ENCODE measurements at places on chromosomes 4 and X.

- DNase-seq: no peak
These were observed 237.2 kb downstream of the EVC2 start for GRCh38 chr4:5471206-5471605.

DNA sequence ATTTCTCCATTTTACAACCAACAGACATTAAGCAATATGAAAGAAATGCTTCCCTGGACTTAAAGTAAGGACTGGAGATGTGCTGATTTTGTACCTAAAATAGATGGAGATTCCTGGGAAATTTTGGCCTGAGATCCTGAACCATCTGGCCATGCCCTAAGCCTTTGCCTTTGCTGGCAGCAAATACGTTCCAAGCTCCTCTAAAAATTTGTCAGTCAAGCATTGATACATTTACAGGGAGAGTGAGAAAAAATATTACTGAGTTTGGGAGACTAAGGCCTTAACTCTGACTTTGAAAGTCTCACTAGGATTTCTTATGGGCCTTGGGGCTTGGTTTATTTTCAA lies 63.9 kb downstream of the FHDC1 start:
- DNase-seq: no peak

DNA sequence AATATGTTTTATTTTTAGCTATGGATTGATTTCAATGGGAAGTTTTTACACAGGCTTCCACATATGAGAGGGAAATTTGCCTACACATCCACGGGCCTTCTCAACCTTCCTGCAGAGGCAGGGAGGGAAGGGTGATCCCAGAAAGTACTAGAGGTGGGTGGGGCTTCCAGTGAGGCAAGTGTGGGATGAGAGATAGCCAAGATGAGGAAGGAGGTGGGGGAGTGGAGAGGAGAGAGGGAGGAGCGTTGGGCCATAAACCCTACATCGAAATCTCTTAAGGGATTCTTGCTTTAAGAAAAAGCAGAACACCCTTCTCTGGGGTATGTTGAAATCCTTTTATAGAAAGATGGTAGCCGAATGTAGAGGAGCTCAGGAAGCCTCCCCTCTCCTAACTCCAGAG lies 19.0 kb downstream of the NKX6-1 start:
- DNase-seq: no peak

DNA sequence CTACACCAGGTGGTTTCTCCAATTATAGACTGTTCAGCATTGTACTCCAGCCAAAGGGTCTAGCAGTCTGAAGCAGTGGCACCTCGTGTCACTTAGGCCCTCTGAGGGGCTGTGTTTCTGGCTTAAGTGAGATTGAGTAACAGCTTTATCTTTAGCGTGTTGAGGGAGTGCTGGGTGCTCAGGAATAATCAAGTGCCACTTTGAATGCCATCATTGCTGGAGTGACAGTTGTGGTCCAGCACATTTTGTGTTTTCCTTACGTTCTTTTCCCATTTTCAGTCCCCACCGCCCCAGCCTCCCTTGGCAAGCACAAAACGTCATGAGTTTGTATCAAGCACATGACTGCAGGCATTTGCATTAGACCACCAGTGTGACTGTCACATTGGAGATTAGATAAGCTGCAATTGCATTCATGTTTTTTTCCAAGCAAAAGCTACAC lies 58.7 kb downstream of the FNIP2 start:
- no peak for DNase-seq

DNA sequence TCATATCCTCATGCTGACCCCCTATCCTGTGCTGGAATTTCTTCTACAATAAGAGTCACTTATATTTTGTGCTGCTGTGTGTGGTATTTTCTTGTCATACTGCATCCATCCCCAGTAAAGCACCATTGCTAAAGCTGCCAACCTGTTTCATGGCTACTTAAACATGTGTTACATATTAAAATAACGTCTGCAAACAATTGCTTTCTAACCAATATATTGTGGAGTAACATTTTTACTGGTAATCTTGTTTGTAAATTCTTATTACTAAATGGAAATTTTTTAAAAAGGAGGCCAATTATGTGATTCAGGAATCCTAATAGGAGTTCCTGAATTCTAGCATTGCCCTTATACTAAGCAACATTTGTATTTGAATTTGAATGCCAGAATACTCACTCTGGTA lies 160.3 kb upstream of the VEGFC start:
- no peak for DNase-seq

DNA sequence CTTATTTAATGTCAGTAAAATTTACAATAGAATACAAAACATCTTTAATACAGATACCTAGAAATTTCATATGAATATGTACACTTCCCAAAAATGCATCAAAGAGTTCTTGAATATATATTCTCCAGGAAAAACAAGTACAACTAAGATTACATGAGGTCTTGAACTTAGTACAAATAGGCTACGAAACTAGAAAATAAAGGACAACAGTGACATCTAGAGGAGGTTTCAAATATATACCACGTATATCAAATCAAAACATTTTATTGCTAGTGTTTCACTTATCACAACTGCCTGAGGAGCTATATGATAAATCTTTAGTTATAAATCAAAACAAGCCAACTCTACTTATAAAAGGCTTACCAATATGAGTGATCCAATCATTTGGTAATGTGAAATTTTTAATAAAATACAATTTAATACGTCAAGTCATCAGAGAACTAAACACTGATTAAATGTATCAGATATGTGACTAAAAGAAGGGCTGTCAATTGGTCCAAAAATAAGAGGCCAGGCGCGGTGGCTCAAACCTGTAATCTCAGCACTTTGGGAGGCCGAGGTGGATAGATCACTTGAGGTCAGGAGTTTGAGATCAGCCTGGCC lies 36.6 kb downstream of the ANAPC10 start:
- DNase-seq: peak; percentile 16

- DNase-seq: no peak
These were observed 36.6 kb downstream of the WFS1 start for GRCh38 chr4:6306299-6306698.

DNA sequence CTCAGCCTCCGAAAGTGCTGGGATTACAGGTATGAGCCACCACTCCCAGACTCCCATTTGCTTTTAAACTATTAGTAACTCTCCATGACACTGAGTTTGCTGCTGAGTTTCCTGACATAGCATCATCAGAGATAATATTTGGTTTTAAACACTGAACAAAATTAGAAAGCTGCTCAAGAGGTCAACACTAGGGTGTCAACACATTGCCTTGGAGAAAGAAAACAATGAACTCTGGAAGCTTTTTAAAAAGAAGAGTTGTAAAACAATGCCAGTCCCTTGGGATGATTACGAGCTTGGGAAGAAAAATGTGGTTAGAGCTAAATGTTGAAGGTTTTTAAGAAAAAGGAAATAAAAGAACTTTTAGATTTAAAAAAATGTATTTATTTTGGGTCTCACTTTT lies 264.8 kb downstream of the CAMK2D start:
- DNase-seq: no peak

DNA sequence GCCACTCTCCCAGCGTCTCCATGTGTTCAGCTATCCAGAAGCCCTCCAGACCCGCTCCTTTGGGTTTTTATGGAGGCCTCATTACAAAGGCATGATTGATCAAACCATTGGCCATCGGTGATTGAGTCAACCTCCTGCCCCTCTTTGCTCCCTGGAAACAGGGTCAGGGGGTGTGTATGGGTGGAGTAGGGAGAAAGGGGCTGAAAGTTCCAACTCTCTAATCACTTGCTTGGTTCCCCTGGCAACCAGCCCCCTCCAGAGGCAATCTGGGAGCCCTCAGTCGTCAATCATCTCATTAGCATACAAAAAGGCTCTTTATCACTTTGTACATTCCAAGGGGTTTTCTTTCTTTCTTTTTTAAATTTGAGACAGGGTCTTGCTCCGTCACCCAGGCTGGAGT lies 2.3 kb downstream of the TRIM2 start:
- no peak for DNase-seq

DNA sequence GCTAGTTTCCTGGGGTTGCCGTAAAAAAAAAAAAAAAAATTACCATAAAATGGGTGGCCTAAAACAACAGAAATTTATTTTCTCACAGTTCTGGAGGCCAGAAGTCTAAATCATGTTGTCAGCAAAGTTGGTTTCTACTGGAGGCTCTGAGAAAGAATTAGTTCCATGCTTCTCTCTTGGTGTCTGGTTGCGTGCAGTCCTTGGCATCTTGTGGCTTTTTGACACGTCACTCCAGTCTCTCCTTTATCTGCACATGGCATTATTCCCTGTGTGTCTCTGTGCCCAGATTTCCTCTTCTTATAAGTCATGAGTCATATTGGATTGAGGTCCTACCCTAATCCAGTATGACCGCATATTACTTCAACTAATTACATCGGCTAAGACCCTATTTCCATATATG lies 38.7 kb downstream of the SPATA4 start:
- DNase-seq: no peak

DNA sequence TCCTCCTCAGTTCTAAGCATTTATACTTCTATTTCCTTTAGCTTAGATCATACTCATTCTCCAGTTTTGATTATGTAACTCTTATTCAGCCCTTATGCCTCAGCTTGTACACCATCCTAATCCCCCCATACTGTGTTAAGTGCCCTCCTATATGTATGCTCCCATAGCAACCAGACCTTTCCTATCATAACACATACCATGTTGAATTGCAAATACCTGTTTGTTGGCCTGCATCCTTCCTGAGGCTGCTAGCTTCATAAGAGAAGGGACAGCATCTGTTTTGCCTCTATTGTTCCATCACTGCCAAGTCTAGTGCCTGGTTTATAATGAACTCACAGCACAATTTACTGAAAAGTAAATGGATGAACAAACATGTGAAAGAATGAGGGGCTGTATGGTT lies 443.7 kb downstream of the CENPC start:
- no peak for DNase-seq

DNA sequence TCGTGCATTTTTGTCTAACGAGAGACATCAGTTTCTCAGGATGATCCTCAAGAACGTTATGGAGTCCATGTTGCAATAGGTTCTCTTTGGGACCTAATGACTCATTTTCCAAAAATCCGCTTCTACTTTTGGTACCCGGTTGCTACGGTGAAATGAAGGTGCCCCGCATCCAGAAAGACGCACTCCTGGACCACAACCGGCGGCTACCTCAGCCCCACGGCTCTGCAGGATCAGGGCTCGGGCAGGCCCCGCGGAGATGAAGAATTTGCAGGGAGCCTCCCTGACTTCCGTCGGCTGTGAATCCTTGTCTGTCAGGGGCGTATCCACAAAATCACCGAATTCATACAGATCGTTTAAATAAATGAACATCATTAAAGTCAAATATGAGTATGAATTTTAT lies 15.6 kb downstream of the GTPBP6 start:
- DNase-seq: no peak

DNA sequence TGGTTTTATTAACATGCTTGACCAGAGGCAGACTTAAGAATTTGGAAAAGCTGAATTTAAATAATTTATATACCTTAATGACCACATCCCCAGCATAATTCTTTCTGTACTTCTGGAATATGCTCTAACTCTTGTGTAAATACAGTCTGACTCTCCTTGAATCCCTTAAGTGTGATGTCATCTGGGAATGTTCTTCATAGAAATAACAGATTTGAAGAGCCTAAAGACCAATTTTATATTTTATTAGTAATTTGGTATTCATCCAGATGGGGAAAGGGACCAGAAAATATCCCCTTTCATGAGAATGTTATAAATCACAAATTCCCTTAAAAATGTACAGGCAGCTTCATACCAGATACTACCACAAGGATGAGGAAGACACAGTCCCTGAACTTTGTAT lies 58.3 kb downstream of the KCNIP4 start:
- no peak for DNase-seq

- no peak for DNase-seq
These were observed 115.7 kb upstream of the FAT1 start for GRCh38 chr4:186839122-186840037.

DNA sequence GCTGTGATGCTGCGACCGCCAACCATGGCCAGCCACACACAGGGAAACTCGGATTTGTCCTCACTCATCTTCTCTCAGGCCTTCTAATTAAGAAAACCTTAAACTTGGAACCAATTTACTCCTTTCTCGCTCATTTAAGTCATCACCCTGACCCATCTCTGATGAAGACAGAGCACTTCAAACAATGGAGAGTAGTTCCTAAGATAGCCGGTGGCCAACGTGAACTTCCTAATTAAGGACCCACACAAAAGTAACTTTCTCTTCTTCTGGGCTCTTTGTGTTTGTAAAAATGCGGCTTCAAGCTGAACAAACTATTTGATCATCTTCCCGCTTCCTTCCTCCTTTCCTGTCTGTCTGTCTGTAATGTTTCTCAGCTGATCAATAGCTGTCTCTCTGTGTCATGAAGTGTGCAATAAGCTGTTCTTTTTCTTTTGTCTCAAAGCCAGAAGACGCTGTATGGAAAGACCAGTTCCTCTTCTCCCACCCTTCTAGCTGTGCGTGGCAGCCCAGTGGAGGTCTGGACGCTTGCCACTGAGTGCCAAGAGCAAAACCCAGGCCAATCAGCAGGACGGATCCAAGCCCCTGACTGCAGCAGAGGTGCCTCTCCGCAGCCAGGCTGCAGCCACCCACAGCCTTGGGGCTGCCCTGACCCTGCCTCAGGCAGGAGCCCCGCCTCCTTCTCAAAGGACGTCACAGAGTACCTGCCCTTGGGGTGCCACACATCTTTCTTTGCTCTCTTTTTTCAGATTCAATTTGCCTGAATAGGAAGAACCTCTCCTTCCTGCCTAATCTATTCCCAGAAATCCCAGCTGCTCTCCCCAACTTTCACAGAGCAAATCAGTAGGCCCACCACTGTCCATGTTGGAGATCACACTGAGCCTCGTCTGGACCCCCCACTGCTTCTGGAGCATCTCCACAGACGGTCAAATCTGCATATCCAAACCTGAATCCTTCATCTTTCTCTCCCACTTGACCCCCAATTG lies 59.3 kb downstream of the MAML3 start:
- peak; percentile 47 for DNase-seq

DNA sequence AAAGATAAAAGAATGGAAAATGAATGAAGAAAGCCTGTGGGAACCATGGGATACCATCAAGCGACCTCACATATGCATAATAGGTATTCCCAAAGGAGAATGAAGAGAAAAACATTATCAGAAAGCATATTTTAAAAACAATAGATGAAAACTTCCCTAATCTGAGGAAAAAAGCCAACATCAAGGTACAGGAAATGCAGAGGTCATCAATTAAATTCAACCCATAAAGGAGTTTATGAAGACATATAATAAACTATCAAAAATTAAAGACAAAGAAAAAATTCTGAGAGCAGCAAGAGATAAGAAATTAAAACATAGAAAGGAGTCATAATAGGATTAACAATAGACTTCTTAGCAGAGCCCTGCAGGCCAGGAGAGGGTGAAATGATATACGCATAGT lies 397.5 kb downstream of the GPM6A start:
- no peak for DNase-seq

DNA sequence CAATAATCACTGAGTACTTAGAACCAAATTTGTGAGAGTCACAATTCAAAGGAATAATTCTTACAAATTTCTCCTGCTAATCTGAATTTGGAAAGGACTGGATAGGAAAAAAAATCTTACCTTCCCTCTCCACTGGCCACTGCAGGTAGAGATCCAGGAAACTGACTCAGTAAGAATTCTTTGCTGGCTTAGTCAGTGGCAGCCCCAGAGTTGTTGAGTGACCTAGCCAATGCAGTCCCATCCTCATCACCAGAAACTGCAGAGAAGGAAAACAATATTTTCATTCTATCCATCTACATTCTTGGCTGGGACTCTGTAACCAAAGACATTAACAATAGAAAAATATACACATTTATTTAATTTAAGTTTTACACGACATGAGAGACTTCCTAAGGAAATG lies 572.0 kb downstream of the ADGRL3 start:
- no peak for DNase-seq

Data from NCI-H1092 (cell line).